Neural crest cell (in vitro differentiated cells): ENCODE measurements at places on chromosomes 16 and 17.

- no peak overlapping the region for H3K27ac ChIP-seq
- no peaks in the 10 kb centered on the region for H3K4me1 ChIP-seq
- peak; percentile 85 for DNase-seq
- peaks cover 92% of the 10 kb centered on the region for H3K27me3 ChIP-seq
- no peak overlapping the region for H3K4me3 ChIP-seq
- H3K36me3 ChIP-seq, result no peaks in the 10 kb centered on the region
These were observed 11.1 kb downstream of the LPO start for GRCh38 chr17:58249270-58250133.

DNA sequence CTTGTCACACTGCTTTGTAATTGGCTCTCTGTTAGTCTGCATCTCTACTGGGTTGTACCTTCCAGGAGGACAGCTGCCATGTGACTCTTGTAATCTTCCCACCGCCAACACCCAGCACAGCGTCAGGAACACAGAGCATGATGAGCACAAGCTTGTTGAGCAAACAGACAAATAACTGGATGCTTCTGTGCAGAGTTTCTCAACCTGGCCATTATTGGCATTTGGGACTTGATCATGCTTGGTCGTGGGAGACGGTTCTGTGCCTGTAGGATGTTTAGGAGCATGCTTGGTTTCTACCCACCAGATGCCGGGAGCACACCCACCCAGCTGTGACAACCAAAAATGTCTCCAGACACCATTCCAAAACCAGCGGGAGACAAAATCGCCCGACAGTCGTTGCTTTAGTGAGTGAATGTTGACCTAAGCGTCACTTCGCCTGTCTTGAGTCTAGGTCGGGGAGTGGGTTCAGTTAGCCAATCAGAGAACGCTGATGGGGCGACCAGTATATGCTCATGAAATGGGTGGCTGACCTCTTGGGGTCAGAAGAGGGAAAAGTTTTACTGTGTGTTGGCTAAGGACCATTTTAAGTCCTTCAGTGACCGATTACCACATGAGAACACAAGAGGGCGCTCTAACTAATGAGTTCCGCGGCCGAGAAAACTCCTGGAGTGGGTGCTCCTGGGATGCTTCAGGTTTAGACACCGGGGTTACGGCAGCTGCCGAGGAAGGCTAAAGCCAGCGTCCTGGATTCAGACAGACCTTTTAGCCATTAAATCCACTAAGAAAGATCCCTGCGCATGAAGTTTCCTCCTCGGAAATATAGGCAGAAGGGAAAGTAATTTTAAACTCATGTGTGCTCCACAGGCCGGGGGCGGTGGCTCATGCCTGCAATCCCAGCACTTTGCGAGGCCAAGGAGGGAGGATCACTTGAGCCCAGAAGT is 57.8 kb upstream of the TEX2 start:
- no peaks in the 10 kb centered on the region for H3K27me3 ChIP-seq
- no peaks in the 10 kb centered on the region for H3K4me1 ChIP-seq
- H3K27ac ChIP-seq, result no peak overlapping the region
- no peaks in the 10 kb centered on the region for H3K36me3 ChIP-seq

GRCh38 chr17:53516636-53517035 is 306.1 kb upstream of the KIF2B start:
- no peaks in the 10 kb centered on the region for H3K4me1 ChIP-seq
- H3K4me3 ChIP-seq, result no peak overlapping the region

DNA sequence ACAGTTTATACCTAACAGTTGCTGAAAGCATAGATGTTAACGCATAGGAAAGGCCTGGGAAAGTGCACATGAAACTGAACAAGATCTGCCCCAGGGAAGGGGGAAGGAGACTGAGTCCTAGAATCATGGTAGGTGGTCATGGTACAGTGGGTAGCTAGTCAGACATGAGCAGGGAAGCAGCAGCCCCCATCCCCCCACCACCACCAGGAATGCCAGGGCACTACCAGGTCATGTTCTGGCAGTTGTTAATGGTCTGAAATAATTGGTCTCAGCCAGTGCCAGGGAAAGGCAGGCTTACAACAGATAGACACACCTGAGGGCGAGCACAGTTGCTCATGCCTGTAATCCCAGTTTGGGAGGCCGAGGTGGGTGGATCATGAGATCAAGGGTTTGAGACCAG is 185.2 kb downstream of the CPPED1 start:
- no peaks in the 10 kb centered on the region for H3K4me1 ChIP-seq
- no peak overlapping the region for H3K27ac ChIP-seq
- no peaks in the 10 kb centered on the region for H3K36me3 ChIP-seq
- H3K4me3 ChIP-seq, result no peak overlapping the region

GRCh38 chr17:43416998-43417890 is 18.5 kb downstream of the ARL4D start:
- DNase-seq, result no peak
- no peaks in the 10 kb centered on the region for H3K36me3 ChIP-seq
- no peaks in the 10 kb centered on the region for H3K27me3 ChIP-seq
- H3K4me1 ChIP-seq, result peaks cover 8% of the 10 kb centered on the region
- H3K27ac ChIP-seq, result no peak overlapping the region

DNA sequence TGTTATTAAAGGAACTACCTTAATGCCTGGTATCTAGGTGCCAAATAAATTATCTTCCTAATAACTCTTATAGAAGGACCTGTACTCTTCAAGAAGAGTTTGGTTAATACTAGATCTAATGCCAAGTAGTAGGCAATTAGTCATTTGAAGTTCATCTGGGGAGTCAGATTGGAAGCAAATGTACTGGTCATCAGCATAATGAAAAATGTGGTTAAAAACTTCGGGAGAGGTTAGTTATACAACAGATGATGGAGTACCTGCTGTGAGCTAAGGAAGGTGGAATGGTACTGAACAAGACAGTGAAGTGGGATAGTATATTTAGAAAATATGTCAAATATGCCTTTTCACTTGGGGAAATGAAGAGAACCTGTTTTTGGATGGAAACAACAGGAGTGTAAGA is 49.2 kb downstream of the TNRC6A start:
- no peak overlapping the region for H3K4me3 ChIP-seq
- DNase-seq, result no peak

GRCh38 chr17:2435862-2436261 is 35.0 kb upstream of the MNT start:
- peak overlapping the region; percentile 79 for H3K4me3 ChIP-seq
- H3K4me1 ChIP-seq, result peaks cover 46% of the 10 kb centered on the region
- H3K27ac ChIP-seq, result peak overlapping the region; percentile 98
- H3K27me3 ChIP-seq, result no peaks in the 10 kb centered on the region

DNA sequence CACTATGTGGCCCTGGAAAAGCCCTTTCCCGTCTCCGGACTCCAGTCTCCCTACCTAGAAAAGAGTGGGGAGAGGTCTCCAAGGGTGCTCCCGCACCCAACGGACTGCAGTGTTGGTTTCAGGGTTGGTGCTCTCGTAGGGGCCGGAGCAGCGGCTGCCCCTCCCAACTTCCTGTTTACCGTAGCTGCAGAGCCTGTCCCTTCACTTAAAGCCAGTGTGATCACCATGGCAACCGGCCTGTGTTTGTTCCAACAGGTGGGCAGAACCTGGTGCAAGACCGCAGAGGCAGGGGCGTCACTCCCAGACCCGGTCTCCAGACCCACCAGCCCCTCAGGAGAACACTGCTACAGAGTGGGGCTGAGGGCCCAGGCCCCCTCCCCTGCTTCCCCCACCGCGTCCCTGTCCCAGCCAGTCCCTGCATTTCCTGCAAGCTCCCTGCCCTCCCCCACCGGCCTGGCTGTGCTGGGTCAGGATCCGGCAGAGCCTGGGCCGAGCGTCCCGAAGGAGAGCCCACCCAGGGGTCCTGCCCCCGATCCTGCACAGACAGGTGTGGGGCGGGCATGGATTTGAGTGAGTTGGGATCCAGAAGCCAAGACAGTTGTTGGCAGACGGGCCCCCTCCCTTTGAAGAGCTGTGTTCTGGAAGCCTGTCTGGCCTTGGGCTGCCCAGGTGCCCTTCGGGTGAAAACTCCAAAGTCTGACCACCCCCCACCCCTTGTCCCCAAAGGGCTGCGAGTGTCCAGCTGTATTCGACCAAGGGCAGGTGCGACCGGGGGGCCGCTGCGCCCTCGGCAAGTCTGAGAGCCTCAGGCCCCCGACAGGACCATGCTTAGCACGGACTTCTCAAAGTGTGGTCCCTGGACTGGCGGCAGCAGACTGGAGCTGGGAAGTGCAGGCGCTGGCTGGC is 1.5 kb upstream of the BAIAP3 start:
- no peak overlapping the region for H3K27ac ChIP-seq
- DNase-seq, result no peak
- peaks cover 12% of the 10 kb centered on the region for H3K4me1 ChIP-seq
- H3K4me3 ChIP-seq, result peak overlapping the region; percentile 67
- peaks cover 57% of the 10 kb centered on the region for H3K27me3 ChIP-seq

DNA sequence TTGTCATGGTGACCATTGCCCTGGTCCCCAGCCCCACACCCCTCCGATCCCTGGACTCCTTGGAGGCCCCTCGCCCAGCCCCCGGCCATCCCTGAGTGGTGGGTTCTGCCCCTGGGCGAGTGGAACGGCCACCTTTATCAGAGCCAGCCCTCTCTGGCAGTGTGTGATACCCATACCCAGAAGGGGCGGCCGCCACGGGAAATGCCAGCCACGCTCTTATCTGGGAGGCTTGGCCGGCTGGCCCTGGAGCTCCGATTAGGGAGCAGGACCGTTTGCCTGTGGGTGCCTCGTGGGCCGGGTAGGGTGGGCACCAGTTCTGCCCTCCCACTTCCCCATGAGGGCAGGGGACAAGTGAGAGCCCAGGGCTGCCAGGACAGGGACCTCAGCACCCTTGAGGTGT is 58.3 kb upstream of the ZC3H18 start:
- no peaks in the 10 kb centered on the region for H3K36me3 ChIP-seq
- H3K27ac ChIP-seq, result no peak overlapping the region
- no peak for DNase-seq
- H3K27me3 ChIP-seq, result no peaks in the 10 kb centered on the region
- peaks cover 9% of the 10 kb centered on the region for H3K4me1 ChIP-seq
